ENCODE measurements at places on chromosomes 6 and 20. TPM values are rescaled to one million over a fixed set of nuclear protein-coding genes. Genes with fewer than 3 reads are reported as not detected.

Gene PCSK2
- total RNA-seq: not detected

GRCh38 chr6:125814481-125814880 lies 23.7 kb downstream of the NCOA7 start:
- H3K4me3 ChIP-seq: no peak overlapping the region
- DNase-seq: no peak
- no peaks in the 10 kb centered on the region for H3K27me3 ChIP-seq
- peak overlapping the region; percentile 6 for H3K27ac ChIP-seq
- peaks cover 11% of the 10 kb centered on the region for H3K4me1 ChIP-seq
- no peaks in the 10 kb centered on the region for H3K36me3 ChIP-seq

Gene TAB2
- total RNA-seq: 36.8 TPM

- no peak overlapping the region for H3K4me3 ChIP-seq
- H3K27ac ChIP-seq: no peak overlapping the region
- no peaks in the 10 kb centered on the region for H3K27me3 ChIP-seq
- H3K4me1 ChIP-seq: no peaks in the 10 kb centered on the region
- no peak for DNase-seq
Observed at GRCh38 chr20:42895020-42895419, 294.7 kb downstream of the PTPRT start.

DNA sequence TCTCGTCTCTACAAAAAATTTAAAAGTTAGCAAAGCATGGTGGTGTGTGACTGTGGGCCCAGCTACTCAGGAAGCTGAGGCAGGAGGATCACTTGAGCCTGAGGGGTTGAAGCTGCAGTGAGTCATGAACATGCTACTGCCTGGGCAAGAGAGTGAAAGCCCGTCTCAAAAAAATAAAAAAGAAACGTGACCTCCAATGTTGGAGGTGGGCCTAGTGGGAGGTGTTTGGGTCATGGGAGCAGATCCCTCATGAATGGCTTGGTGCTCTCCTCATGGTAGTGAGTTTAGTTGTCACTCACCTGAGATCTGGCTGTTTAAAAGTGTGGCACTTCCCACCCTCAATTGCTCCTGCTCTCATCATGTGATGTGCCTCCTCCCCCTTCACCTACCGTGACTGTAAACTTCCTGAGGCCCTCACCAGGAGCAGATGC lies 24.3 kb downstream of the RBL1 start:
- no peak for DNase-seq
- H3K27me3 ChIP-seq: no peaks in the 10 kb centered on the region
- no peak overlapping the region for H3K27ac ChIP-seq
- no peaks in the 10 kb centered on the region for H3K4me1 ChIP-seq

Gene PPP1R3G
- 6.0 TPM for total RNA-seq

DNA sequence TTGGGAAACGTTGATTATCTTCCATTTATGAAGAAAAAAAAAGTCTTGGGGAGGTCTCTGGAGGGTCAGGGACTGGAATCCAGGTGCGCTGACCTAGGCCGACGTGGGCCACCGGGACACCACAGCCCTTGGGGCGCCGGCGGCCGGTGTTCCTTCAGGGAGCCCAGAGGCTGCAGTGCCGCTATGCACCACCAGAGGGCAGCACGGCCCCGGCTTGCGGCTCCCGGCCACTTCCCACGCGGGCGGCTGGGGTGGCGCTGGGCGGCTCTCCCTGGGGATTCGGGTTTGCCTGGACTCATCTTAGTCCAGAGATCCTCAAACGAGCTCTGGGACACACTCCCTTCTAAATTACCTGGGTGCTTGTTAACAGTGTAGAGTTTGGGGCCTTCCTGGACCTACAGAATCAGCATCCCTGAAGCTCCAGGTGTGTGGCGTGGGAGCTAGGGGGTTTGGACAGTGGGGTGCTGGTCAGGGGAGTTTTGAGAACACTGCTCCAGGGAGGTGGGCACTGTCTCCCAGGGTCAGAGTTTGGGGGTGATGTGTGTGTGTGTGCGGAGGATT lies 23.0 kb upstream of the GTSF1L start:
- peak; percentile 57 for DNase-seq
- no peaks in the 10 kb centered on the region for H3K27me3 ChIP-seq
- no peak overlapping the region for H3K27ac ChIP-seq
- H3K4me3 ChIP-seq: no peak overlapping the region
- no peaks in the 10 kb centered on the region for H3K36me3 ChIP-seq

Gene EEF1E1
- total RNA-seq: 12.6 TPM

DNA sequence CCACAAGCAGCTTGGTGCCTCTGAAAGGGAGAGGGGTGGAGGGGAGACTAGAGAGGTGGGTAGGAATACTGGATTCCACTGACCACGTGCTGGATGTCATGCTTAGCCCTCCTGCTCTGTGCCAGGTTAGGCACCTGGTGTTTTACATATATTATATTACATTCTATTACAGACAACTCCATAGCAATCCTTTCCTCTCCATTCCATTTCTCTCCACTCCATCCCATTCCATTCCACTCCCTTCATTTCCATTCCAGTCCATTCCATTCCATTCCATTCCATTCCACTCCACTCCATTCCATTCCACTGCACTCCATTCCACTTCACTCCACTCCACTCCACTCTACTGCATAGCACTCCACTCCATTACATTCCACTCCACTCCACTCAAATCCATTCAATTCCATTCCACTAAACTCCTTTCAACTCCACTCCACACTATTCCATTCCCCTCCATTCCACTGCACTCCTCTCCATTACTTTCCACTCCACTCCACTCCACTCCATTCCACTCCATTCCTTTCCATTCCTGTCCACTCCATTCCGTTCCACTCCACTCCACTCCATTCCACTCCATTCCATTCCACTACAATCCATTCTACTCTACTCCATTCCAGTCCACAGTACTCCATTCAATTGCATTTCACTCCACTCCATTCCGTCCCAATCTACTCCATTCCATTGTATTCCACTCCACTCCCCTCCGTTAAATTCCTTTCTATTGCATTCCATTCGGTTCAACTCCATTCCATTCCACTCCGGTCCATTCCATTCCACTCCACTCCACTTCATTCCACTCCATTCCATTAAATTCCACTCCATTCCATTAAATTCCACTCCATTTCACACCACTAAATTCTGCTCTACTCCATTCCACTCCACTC lies 27.2 kb upstream of the DEFB125 start:
- no peaks in the 10 kb centered on the region for H3K27me3 ChIP-seq
- no peak overlapping the region for H3K27ac ChIP-seq

Gene MYBL2
- 0.29 TPM for total RNA-seq

Gene VPS16
- 48.6 TPM for total RNA-seq

Gene SLC35B3
- 19.5 TPM for total RNA-seq

DNA sequence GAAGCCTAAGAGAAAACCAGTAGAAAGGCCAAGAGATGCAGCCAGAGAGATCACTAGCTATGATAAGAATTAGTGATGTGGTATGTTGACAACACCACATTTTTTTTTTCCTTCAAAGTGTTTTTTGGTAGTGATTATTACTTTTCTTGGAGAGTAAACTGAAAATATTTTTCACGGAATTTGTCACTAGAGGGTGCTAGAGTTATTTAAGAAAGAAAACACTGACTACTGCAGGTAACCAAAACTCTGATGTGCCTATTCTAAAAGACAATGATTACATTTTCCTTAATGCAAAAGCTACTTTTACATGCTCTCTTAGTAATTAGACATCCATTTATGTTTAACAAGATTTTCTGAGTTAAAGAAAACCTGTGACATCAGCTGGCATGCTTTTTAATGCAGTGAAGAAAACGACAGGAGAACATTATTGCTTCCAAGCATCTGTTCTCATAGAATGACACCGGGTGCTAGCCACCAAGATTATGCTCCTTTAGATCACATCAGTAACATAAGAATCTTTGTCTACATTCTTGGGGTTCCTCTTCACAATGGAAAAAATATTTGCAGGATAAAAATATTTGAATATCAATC lies 28.8 kb downstream of the RWDD2A start:
- no peaks in the 10 kb centered on the region for H3K36me3 ChIP-seq
- DNase-seq: no peak
- no peak overlapping the region for H3K4me3 ChIP-seq
- H3K4me1 ChIP-seq: no peaks in the 10 kb centered on the region

- DNase-seq: no peak
- H3K27ac ChIP-seq: no peak overlapping the region
- H3K4me1 ChIP-seq: no peaks in the 10 kb centered on the region
- no peaks in the 10 kb centered on the region for H3K36me3 ChIP-seq
- no peaks in the 10 kb centered on the region for H3K27me3 ChIP-seq
Observed at GRCh38 chr20:21656308-21657067, 49.0 kb upstream of the PAX1 start.

GRCh38 chr6:119147101-119148053 lies 68.9 kb upstream of the FAM184A start:
- H3K36me3 ChIP-seq: no peaks in the 10 kb centered on the region
- no peaks in the 10 kb centered on the region for H3K27me3 ChIP-seq
- H3K4me1 ChIP-seq: peaks cover 11% of the 10 kb centered on the region
- no peak overlapping the region for H3K4me3 ChIP-seq
- DNase-seq: peak; percentile 52
- no peak overlapping the region for H3K27ac ChIP-seq

Gene EEF1A1
- total RNA-seq: 13,006 TPM

Gene FAM83B
- 0.27 TPM for total RNA-seq

Gene ZSCAN31
- total RNA-seq: 63.8 TPM

DNA sequence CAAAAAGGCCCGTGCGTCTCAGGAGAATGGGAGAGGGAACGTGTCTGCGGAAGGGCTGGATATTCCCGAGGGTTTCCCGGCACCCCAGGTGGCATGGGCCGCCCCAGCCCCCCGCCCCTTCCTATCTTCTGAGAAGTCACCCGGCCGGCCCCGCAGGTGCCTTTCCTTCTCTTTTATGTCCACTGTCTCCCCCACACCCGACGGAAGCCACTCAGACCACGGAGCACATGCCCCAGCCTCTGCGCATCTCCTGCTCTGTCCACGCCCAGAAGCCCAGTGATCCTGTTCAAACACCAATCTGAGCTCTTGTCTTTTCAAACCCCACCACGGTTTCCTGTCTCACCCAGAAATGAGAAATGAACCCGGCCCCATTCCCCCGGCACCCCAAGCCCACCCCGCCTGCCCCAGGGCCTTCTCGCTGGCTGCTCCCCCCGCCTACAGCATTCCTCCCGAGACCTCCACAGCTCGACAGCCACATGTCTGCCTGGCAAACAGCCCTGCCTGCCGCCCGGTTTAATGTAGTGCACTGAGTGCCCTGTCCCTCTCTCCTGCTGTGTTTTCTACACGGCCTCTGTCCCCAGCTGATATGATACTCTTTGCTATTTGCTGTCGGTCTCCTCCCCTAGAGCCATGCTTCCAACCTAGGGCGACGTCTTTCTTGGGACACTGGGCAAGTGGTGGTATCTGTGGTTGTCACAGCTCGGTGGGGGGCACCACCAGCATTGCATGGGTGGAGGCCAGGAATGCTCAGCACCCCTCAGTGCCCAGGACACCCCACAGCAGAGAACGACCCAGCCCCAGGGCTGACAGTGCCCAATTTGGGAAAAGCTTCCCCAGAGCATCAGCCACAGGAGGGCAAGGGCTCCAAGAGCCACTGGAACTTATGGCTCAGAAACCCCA lies 182.7 kb downstream of the TAF4 start:
- H3K27me3 ChIP-seq: no peaks in the 10 kb centered on the region
- no peak overlapping the region for H3K27ac ChIP-seq
- no peak for DNase-seq

Gene STX11
- 0.83 TPM for total RNA-seq

Gene ARFGEF3
- 3.0 TPM for total RNA-seq

DNA sequence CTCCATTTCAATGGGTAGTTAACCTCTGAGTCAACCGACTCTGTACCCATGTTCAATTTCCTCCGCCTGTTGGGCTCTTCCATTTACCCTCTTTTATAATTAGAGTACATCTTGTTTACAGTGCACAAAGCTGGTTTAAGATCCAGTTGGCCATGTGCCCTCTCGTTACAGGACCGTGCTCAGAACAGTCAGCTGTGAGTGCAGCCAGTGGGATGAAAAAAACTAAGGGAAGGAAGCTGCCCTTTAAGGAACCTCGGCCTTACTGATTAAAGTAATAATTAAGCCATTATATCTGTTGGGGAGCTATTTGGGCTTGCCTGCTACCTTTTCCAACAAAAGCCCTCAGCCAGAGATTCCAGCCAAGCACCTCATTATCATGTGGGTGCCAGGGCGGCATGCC lies 68.8 kb downstream of the TMEM170B start:
- no peaks in the 10 kb centered on the region for H3K4me1 ChIP-seq
- DNase-seq: peak; percentile 50

GRCh38 chr6:150272976-150273315 lies 95.9 kb upstream of the IYD start:
- no peak for DNase-seq
- H3K36me3 ChIP-seq: no peaks in the 10 kb centered on the region
- no peaks in the 10 kb centered on the region for H3K27me3 ChIP-seq
- no peaks in the 10 kb centered on the region for H3K4me1 ChIP-seq
- H3K27ac ChIP-seq: no peak overlapping the region

GRCh38 chr6:88165087-88165843 lies 882 bp downstream of the CNR1 start:
- no peaks in the 10 kb centered on the region for H3K36me3 ChIP-seq
- H3K27ac ChIP-seq: peak overlapping the region; percentile 33
- peaks cover 12% of the 10 kb centered on the region for H3K27me3 ChIP-seq
- H3K4me1 ChIP-seq: no peaks in the 10 kb centered on the region

Gene SPTLC3
- total RNA-seq: 23.9 TPM

Gene ASIP
- not detected for total RNA-seq

- H3K36me3 ChIP-seq: no peaks in the 10 kb centered on the region
- H3K27me3 ChIP-seq: no peaks in the 10 kb centered on the region
- H3K27ac ChIP-seq: no peak overlapping the region
- H3K4me3 ChIP-seq: no peak overlapping the region
Observed at GRCh38 chr20:13821876-13822275, 37.0 kb downstream of the NDUFAF5 start.

- no peaks in the 10 kb centered on the region for H3K36me3 ChIP-seq
- H3K27me3 ChIP-seq: no peaks in the 10 kb centered on the region
- H3K4me3 ChIP-seq: no peak overlapping the region
- no peaks in the 10 kb centered on the region for H3K4me1 ChIP-seq
- H3K27ac ChIP-seq: no peak overlapping the region
Observed at GRCh38 chr6:156598071-156598854, 178.9 kb upstream of the ARID1B start.

DNA sequence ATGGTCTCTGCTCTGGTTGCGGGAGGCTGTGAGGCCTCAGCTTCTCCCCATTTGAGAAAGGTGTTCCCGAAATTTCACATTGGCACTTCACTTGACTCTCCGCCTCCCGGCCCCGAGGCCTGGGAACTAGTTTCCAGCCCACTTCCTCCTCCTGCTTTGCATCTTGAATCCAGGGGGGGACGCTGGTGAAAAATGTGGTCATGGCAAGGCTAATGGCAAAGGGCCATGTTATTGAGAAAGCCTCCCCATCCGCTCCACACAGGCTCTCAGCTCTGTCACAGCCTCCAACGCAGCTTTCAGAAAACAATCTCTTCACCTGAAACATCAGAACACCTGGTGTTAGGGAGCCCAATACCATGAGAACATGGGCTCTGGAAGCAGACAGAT lies 5.6 kb downstream of the PLAGL2 start:
- H3K4me3 ChIP-seq: no peak overlapping the region
- no peak for DNase-seq
- H3K27me3 ChIP-seq: no peaks in the 10 kb centered on the region

DNA sequence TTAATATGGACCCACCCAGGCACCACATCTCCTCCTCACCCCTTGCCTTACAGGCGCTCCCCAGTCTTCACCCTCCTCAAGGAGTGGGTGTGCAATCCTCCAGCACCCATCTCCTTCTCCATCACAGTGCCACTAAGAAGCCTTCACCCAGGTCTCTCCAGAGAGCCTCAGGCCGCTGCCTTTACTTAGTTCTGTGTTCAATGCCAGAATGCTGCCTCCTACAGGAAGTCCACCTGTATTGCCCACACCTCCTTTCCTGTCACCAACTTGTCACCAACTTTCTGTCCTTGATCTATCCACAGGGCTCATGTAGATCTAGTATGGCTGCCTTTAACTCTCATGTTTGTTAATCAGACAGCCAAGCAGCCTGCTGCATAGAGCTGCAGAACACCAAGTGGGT lies 586 bp upstream of the LST1 start:
- H3K4me1 ChIP-seq: no peaks in the 10 kb centered on the region
- no peak overlapping the region for H3K4me3 ChIP-seq
- no peaks in the 10 kb centered on the region for H3K27me3 ChIP-seq
- DNase-seq: no peak

Gene ANKRD66
- not detected for total RNA-seq
